Muscle of leg (tissue), 16 donors: ENCODE measurements at places on chromosomes 6 and 20.

DNA sequence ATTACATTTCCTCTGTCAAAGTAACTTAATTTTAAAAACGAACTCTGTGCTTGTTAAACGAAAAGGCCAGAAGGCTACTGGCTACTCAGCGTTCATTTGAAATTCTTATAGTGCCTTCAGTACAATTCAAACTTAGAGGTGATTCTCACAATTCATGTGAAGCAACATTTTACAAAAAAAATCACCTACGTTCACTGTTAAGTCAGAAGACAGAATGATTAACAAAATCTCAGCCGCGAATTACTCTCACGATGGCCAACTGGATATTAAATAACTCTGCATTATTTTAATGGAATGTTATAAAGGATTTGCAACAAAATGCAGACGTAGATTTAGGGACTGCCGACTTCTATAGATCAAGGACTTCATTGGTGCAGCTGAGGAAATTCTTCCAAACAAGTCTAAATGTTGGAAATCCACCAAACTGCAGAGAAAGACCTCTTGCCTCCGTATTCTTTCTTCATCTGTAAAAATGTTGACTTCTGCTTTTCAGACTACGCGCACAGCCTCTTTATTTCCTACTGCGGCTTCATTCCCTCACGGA is 1.6 kb upstream of the QKI start:
- no peak for DNase-seq

GRCh38 chr6:27209659-27210269 is 37.7 kb upstream of the PRSS16 start:
- DNase-seq, result no peak

- DNase-seq, result peak; percentile 51
Observed at GRCh38 chr6:21665110-21665391, 71.5 kb downstream of the SOX4 start.

- no peak for DNase-seq
Observed at GRCh38 chr20:49824206-49824605, 11.6 kb downstream of the SLC9A8 start.

GRCh38 chr6:25181350-25181724 is 97.8 kb upstream of the CARMIL1 start:
- DNase-seq, result no peak

DNA sequence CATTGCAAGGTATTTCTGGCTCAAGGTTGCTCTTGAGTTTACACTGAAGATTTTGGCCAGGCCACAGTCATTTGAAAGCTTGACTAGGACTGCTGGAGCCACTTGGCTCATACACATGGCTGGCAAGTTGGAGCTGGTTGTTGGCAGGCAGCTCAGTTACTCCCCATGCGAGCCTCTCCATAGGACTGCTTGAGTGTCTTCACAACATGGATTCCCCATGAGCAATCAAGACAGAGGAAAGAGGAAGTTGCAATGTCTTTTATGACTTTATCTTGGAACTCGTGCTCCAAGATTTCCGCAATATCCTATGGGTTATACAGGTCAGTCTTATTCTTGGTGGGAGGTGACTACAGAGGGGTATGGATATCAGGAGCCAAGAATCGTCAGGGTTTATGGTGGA is 1.4 kb upstream of the MANBAL start:
- DNase-seq, result no peak

DNA sequence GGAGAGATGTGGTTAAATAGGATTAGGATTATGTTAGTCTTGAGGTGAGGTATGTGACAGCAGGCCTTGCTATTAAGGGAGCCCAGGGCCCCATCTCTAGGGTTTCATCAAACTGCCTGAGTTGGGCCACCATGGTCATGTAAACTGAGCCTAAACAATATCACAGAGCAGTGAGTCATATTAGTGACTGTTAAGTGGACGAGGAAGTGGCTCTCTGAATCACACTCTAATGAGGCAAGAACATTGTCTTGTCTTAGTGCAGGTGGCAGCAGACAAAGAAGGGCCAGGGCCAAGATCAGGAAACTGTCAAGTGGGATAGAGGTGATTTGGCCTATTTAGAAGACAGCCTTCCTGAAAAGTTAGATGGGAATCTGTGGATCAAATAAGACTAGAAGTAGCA is 23.1 kb downstream of the ENPP3 start:
- DNase-seq, result no peak

- peak; percentile 22 for DNase-seq
Observed at GRCh38 chr20:38875175-38875993, 50.8 kb upstream of the FAM83D start.

DNA sequence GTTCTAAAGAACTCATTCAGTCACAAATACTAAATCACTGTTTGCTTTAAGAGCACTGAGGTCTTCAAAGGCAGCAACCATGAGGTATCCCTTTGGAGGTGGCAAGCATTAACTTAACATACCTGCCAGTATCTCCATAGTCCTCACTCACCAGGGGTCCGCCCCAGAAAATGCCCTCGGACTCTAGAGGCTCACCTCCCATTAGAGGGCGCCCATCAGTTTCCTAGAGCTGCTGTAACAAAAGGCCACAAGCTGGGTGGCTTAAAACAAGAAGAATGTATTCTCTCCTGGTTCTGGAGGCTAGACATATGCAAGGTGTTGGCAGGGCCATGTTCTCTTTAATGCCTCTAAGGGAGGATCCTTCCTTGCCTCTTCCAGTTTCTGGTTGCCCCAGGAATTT is 12.0 kb upstream of the RNGTT start:
- no peak for DNase-seq

GRCh38 chr6:160138839-160139419 is 17.3 kb downstream of the SLC22A1 start:
- DNase-seq, result no peak

DNA sequence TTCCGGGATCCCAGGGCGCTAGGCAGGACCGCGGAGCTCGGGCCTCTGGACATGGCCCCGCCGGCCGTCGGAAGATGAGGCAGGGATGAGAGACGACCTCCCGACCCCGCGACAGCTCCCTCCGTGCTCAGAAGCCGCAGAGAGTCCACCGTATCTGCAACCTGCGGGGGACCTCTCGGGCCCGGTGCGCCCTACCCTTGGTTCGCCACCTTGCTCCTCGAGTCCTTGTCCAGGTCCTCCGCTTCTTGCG is 301 bp downstream of the PPP1R3D start:
- no peak for DNase-seq

GRCh38 chr6:158322724-158323560 is 10.7 kb downstream of the TULP4 start:
- no peak for DNase-seq

DNA sequence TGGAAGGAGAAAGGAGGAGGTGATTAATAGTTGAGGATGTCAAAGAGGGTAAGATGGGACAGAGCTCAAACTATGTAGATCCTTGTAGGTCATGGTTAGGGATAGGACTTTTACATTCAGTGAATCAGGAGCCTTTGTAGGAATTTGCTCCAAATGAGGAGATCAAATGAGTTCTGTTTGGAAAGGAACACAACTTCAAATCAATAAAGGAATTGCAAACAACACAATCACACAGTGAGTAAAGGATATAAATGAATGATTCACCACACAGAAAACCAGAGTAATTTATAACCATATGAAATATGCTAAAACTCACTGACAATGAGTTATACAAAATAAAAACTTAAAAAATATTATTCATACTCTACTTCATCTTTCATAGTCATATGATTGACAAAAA is 480.8 kb upstream of the EPHA7 start:
- no peak for DNase-seq

- no peak for DNase-seq
Observed at GRCh38 chr6:167590193-167590592, 236.5 kb upstream of the AFDN start.

DNA sequence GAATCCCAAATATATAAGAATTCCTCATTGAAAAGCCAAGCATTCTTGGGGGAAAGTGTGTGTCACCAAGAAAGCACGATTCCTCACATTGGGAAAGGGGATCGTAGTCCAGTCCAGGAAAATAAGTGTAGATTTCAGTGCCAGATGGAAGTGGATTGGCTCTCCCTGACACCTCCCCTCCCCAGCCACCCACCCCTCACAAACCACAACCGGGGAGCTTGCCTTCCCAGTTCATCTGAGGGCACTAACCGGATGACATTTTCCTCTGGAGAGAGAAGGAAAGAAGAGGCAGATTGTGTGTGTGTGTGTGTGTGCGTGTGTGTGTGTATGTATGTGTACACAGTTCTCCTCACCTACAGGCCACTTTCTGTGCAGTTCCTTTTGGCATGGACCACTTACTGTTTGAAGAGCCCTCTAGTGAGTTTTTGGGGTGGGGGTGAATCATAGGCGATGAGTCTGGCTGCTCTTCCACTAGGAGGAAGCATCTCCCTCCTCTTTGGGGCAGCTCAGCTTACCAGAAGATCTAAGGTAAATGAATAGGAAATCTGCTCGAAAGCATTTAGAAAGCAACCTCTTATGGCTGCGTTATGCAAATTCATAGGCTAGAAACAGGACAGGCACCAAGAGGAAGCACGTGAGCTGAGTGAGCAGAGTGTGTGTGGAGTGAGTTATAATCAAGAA is 20.8 kb downstream of the DAAM2 start:
- DNase-seq, result peak; percentile 95

GRCh38 chr6:153729189-153729588 is 309.9 kb upstream of the OPRM1 start:
- no peak for DNase-seq

DNA sequence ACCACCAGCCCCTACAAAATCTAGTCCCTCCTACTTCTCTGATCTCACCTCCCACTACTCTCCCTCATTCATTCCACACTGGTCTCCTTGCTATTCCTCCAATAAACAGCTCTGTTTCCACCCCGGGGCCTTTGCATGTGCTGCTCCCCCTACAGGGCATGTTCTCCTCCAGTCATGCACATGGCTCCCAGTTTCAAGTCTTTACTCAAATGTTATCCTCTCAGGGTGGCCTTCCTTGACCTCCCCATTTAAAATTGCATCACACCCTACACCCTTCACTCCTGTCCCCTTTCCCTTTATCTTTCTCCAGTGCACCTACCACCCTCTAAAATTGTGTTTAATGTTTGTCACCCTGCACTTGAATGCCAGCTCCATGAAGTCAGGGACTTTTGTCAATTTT is 174.5 kb downstream of the MRPL14 start:
- DNase-seq, result no peak

DNA sequence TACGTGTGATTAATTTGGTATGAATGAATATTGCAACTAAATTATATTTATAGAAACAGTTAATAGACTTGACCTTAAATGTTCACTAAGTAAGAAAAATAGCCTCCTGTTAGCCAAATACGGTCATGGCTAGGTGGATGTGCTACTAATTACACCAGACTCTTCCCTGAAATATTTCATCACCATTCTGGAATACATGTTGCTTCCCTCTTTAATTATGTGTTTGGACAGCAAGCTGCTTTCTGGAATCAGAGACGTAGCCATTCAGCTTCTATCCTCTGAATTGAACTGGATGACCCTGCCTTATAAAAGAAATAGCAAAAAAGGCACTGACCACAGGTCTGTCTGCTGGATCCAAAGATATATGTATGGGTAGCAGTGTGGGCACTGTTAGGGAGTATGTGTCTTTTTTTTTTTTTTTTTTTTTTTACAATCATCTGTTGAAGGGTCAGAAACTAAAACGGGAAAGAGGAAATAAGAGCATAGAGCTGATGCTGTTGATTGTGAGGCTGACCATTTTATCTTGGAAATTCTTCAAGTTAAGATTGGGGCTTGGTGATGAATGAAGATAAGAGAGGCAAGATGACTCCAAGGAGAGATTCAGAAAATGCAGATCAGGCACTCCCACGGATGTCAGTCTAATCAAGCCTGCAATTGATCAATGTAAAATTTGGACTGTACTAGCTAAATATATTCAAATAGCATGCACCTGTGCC is 283.2 kb upstream of the HSF2 start:
- peak; percentile 83 for DNase-seq

DNA sequence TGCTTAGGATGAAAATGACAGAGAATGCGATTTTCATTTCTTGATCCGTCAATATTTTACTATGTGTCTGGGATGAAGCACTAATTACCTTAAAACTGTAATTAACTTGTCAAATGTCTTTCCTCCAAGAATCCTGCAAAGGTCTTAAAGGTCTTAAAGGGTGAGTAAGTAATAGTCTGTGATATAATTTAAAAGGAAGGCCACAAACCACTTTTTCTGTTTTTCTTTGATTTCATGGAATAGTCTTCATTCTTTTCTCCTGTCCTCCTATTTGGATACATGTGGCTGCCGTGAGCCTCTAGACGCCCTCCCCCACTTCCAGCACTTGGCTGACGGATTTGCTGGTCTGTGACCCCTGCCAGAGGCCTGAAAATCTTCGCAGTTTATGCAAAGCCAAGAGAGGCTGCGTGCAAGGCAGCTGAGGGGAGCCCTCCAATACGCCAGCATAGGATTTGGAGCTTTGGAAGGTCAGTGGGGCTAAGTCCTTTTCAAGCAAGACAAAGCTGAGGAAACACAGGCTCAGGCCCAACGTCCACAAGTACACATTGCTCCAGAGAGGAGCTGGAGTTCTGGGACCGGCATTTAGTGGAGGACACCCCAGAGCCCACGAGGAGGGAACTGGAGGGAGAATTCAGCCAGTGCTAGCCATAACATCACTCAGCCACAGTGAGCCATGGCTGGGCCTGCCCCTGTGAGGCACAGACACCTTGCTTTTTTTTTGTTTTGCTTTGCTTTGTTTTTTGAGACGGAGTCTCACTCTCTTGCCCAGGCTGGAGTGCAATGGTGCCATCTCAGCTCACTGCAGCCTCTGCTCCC is 382.6 kb downstream of the SMOC2 start:
- DNase-seq, result peak; percentile 78

GRCh38 chr6:11277275-11278206 is 45.1 kb upstream of the NEDD9 start:
- DNase-seq, result no peak

DNA sequence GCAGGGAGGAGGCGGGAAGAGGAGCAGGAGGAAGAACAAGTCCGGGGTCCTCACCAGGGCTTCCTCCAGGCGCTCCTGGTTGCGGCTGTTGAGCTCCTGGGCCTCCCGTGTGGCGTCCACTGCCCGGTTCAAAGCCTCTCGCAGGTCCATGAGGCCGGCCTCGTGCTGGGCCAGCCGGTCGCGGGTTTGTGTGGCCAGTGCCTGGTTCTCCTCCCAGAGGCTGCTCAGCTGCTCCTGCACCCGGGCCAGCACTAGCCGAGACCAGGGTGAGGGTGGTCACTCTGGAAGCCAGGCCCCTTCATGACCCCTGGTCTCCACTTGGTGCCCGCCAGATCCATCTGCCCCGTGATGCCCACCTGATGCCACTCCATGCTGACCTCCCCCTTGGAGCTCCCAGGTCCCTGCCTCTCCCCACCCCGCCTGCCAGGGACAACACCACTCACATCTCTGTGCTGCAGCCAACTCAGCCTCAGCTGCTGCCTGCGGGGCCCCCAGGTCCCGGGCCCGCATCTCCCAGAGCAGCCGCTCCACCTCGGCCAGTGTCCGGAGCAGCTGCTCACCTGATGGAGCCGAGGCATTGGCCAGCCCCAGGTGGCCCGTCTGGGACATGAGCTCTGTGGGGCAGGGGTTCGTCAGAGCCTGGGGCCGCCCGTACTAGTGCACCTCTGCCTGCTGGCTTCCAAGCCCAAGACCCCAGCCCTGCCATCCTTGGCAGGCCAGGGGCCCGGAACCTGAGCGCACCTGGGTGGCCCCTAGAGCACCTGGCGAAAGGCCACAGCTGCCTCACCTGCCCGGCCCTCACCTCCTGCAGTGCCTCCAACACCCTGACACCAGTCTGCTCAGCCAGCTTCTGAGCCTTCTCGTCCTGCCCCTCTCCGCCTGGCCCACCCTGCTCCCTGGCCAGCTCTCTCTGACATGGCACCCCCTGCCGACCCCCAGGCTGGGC is 15.9 kb downstream of the ADRM1 start:
- DNase-seq, result no peak

- DNase-seq, result no peak
Observed at GRCh38 chr6:21220271-21220987, 373.1 kb upstream of the SOX4 start.
